ENCODE measurements at places on chromosomes 5 and 9.

- DNase-seq, result no peak
These were observed 100.6 kb upstream of the LIFR start for GRCh38 chr5:38657020-38657419.

DNA sequence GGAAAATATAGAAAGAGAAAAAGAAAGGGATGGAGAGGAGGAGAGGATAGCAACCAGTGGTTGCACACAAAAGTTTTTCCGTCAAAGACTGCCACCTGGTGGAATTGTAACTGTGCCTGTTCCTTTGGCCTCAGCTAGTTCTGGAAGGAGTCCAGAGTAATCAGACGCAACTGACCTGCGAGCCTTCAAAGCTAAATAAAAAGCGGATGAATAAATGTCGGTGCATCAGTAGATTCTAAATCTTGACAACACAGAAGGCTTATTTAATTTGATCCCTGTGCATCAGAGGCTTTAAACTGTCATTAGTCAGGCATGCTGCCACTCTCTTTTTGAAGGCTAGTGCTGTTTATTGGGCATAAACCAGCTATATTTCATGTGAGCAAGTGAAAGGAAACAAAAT, 132.9 kb upstream of the ACO1 start:
- peak; percentile 62 for DNase-seq

DNA sequence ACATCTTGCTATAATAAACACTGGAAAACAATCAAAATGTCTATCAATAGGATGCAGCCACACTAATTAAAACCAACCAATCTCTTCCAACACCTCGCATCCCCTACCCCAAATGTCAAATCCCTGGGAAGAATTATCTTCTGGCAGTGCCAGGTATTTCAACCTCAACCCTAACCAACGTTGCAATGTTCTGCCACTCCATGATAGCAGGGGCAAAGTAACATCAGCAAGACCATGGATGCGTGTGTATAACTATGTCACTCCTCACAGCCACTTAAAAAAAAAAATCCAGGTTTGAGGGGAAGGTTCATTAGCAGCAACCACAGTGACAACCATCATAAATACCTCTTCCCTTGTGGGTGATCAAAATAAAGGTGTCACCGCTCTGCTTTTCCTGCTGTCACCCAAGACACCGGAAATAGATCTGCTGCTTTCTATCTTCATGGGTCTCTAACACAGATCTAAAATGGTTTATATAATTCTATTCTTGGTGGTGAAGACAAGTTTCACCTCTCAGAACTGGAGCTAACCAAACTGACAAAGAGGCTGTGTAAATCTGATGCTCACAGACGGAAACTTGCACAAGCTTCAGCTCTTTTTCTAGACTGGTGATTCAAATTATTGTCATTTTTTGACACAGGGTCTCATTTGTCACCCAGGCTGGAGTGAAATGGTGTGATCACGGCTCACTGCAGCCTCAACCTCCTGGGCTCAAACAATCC, 9.9 kb downstream of the HSPA9 start:
- DNase-seq, result no peak

- DNase-seq, result no peak
These were observed 113.7 kb downstream of the BAAT start for GRCh38 chr9:101271102-101271501.

GRCh38 chr9:135408476-135409254, 70.9 kb upstream of the PPP1R26 start:
- no peak for DNase-seq

DNA sequence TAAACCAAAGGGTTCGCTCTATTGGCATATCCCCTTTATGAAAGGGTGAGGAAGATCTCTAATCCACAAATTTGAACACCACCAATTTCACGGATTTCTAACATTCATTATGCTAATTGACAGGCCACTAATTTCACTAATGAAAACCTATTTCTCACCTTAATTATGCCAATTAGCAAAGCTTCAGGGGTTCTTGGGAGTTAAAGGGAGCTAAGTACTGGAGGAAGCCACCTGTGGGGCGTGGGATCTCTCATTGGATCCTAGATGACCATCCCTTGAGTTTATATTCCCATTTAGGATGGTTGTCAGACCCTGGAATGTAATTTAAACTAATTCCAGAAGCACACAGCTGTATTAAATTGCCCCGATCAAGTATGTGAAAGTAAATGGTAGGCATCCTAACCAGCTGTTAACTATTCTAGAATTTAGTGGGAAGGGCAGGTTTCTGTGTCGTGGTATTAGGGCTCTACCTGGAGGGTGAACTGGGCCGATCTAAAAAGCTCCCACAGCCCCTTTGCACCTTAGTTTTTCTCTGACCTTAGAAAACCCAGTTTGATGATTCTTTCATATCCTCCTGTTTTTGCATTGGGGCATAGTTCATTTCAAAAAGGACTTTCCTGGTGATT, 77.1 kb downstream of the C9orf152 start:
- DNase-seq, result no peak

DNA sequence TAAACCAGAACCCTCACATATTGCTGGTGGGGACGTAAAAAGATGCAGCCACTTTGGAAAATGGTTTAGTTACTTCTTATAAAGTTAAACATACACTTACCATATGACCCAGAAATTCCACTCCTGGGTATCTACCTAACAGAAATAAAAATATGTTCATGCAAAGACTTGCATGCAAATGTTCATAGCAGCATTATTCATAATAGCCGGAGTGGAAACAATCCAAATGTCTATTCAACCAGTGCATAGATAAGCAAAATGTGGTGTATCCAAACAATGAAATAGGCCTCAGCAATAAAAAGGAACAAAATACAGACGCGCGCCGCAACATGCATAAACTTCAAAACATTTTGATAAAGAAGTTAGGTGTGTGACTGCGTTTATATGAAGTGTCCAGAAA, 11.6 kb downstream of the EGR1 start:
- no peak for DNase-seq

Measured in fibroblast of pulmonary artery (primary cell).